ENCODE measurements at places on chromosomes 2 and 18.

- DNase-seq, result peak; percentile 64
These were observed 927.8 kb downstream of the SUCLG1 start for GRCh38 chr2:83531206-83531826.

- DNase-seq, result peak; percentile 42
These were observed 46.4 kb downstream of the PCBP1 start for GRCh38 chr2:70133491-70134322.

DNA sequence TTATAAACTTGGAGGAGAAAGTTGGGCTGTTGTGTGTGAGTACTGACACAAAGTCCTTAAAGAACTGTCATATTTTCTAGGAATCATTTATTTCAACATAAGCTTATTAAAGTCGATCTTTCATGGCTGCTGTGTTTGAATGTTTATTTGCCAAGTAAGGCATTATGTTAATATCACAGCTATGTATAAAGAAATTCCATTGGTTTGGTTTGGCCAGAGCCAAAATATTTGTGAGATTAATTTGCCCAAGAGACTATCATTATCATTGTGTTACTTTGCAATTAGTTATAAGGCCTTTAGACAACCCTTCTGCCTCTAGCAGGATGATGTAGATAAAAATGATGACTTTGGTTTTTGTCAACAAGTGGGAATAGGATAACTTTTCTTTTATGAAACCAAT, 240.6 kb upstream of the NT5C1B start:
- no peak for DNase-seq

- peak; percentile 79 for DNase-seq
These were observed at the start of gene GATA6 for GRCh38 chr18:22169011-22169888. TSS of gene GATA6 (plus strand) at chr18:22169589. CDS start at chr18:22171145, 1,556 bp downstream.

DNA sequence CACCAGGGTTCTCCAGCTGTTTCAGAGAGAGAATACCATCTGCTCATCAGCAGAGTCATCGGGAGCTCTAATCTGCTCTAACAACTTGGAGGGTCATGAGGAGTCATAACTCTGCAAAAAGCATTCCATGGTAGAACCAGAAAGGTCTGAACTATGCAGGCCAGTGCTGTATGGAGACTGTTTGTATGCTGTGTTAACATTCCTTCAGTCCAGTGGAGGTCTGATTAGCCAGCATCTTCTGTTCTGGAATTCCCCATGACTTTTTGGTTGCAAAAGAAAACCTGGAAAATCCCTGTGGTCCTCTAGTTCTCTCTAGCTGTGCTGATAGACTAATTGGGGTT, 9.4 kb upstream of the ITGB6 start:
- no peak for DNase-seq

DNA sequence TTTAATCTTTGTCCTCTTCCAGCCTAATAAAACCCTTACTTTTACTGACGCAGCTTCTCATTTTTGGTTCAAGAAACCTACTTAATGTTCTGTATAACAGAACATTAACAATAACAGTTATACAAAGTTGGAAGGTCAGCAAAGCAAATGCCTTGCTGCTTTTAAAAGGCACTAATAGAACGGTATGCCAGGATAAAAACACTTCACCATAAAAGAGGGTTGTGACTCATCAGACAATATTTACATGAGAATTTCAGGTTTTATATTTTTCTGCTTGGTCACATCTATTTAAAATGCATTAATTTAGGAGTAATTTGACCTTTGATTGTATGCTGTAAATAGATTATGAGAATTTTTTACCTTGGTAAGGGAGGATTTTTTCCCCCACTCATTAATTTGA, 3.0 kb downstream of the KLHL41 start:
- DNase-seq, result no peak

- no peak for DNase-seq
These were observed 134.9 kb downstream of the ZAP70 start for GRCh38 chr2:97848306-97848705.

GRCh38 chr18:73917046-73917445, 230.6 kb downstream of the FBXO15 start:
- no peak for DNase-seq

DNA sequence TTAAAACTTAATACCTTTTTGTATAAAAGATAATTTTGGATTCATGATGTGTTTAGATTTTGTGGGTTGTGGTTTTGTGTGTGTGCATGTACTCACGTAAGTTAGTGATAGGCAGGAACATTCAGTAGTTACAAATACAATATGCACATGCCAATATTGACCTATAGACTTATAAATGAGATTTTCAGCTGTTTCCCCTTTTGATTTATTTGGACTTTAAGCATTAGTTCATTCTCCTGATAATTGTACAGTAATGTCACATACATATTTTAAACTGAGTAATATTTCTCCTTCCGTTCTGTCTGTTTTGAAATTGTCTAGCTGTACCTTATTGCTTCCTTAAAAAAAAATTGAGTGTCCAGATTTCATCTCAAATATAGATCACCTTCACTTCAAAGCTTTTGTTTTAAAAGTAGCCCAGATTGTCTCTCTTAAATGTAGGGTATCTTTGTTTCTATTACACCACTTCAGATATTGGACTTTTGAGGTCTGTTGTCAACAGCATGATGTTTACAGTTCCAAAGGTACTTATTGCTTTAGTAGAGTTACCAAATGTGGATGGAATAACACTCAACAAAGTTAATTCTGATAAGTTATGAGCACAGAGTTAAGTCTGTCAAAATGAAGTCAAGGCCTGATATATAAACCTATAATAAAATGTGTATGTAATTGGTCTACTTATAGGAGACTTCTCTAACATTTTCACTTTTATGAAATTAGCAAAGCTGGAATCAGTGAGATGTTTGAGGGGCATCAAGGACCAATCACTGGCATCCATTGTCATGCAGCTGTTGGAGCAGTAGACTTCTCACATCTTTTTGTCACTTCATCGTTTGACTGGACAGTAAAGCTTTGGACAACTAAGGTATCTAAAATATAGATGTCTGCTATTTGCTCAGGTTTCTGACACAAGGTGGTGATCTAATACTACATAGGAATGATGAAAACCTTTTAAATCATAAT, 42.0 kb downstream of the DYNC1I2 start:
- DNase-seq, result no peak

DNA sequence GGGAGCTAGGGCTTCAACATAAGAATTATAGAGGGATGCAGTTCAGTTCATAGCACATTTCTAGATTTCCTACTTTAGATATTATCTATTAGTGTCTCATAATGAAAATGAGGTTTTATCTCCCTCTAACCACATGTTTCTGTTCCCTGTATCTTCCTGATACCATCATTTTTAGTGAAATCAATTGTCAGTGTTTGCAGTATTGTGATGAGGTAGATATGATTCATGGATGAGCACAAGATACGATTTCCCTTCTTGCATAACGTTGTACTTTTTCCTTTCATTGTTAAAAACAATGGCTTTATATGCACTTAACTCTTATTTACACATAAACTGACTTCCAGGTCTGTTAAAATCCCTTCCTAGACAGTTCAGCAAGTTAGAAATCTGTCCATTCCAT, 211.4 kb downstream of the ZBTB7C start:
- DNase-seq, result no peak

GRCh38 chr2:85531589-85531988, 7.4 kb upstream of the MAT2A start:
- DNase-seq, result no peak

DNA sequence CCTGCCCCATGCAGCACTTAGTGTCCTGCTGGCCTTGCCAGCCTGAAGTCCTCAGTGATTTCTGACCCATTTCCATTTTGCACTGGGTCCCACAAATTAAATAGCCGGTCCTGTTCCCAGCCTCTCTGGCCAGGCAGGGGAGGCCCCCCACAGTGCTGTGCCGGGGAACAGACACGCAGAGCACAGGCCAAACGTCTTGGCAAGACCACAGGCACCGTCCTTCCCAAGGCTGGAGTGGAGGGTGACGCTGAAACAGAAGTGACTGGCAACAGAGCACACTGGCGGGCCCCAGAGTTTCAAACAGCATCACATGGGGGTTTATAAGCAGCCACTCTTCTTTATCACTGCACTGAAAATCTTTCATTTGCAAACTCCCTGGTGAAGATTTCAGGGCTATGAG, 52.2 kb downstream of the EDAR start:
- no peak for DNase-seq

- DNase-seq, result peak; percentile 6
These were observed 26.8 kb downstream of the MPHOSPH10 start for GRCh38 chr2:71157124-71157793.

DNA sequence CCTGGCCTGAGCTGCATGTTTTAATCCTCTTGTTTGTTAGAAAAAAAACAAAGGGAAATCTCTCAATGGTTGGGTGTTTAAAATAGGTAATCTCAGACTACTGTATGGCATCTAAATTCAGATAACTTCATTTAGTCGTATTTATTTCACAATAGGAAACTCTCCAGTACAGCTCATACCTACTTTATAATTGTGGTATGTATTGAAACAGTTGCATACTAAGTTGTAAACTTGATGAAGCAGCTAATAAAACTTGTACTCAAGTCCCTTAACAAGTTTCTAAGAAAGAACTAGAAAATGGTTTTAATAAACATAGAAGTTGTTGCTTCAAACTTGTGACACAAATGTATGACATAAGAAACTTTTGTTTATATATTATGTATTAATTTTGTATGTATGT, 334.5 kb downstream of the PTPRM start:
- no peak for DNase-seq

DNA sequence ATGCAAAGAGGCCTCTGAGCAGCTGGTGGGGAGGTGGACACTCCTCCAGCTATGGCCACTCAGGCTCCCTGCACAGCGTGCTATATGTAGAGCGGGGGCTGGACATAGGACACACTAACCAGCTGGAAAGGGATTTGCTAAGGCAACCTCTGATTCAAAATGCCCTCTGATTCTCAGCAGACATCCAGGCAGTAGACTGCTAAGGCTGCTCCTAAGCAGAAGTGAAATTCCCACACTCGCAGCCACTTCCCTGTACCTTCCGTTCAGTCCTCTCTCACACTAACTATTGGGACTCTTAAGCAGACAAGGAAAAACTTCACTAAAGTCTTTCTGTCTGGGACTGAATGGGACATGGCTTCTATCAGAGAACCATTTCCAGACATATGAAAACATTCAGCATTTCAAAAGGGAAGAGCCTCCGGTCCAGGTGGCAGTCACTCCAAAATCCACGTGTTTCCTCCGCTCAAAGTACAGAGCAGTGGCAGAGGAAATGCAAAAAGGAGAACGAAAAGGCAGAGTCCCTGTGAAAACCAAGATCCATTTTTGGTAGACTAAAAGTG, 265.8 kb downstream of the TTC32 start:
- no peak for DNase-seq

- DNase-seq, result no peak
These were observed 5.9 kb upstream of the DNAJC27 start for GRCh38 chr2:24977631-24978030.

- DNase-seq, result no peak
These were observed 246.4 kb downstream of the VAPA start for GRCh38 chr18:10160251-10160650.

- no peak for DNase-seq
These were observed 755 bp downstream of the SPAST start for GRCh38 chr2:32064021-32064601.

DNA sequence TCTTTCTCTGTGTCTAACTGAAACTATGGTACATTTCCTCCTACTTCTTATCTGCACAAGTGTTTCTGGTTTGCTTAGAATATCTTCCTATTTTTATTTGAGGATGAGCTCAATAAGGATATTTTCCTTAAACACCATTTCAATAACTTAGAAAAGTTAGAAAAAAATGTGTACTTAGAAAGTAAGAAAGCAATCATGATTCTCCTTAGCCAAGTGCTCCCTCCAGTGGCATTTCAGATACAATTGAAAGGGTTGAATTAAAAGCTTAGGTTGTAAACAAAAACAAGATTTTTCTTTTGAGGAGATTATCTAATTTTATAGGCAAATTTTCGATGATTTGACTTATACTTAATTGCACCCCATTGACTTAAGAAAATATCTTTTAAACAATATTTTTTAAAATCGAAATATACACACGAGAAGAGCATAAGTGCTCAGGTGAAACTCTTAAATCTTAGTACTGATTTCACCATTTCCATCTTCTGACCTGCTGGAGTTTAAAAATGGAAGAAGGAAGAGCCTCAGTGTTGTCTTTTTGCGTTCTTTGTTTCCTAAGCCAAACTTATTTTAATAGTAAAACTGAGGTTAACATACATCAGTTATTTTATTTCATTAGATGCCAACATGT, 26.9 kb downstream of the C18orf63 start:
- DNase-seq, result peak; percentile 8

GRCh38 chr2:25332571-25332970, 9.2 kb downstream of the DNMT3A start:
- no peak for DNase-seq

DNA sequence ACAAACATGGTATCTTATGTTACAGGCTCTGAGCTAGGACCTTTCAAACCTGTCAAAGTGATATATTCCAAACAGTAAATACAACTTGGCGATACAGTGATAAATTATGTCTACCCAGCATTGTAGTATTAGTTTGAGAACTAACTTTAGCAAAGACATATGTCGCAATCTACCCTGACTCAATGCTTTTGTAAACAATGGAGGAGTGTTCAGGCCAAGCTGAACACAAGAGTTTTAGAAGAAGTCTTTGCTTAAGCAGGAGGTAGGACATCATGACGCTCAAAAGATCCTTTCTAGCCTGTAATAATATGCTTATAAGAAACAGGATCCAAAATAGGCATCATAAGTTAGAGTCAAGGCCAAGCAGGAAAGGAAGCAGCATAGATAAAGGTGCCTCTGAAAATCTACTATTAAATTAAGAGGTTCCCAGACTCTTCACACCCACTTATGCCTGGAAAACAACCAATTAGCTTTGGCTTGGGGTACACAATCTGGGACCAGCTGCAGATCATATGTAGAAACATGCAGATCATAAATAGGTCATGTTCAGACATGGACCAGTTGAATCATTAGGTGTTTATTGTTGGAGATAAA, 132.5 kb downstream of the CSRNP3 start:
- DNase-seq, result no peak

- DNase-seq, result no peak
These were observed 91.0 kb downstream of the TMEM17 start for GRCh38 chr2:62415019-62415431.

DNA sequence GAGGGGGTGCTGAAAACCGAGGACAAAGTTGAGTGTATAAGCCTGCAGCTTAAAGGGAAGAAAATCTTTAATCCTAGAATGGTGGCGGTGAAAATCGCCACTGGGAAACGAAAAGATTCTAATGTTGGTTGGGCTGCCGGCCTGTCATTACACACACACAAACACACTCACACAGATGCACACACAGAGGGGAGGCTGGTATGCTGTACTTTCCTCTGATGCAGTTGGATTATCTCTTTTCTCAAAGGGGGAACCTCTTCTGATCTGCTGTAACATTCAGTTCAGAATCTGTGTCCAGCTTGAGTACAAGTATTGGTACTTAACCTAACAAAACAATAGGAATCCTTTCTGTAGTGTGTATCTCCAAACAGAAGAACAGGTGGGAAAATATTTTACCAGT, 39.0 kb downstream of the ANXA4 start:
- DNase-seq, result no peak

DNA sequence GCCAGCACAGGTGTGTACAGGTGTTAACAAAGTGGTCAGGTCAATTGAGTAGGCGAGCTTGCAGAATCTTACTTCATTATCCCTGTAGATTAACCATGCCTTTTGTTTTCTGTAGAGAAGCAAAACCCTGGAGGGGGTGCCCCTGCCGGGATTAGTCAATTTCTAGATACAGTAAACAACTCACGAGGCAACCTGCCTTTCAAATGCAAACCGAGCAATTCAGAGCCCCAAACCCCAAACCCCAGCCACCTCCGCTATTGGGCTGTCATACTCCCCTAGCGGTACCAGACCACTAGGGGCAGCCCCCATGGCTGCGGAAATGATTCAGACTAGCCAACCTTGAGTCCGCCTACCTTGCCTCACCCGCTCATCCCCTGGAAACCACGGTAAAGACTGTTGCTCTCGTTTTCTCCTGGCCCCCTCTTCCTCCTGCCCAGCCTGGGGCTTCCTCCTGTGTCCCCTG, 61.4 kb upstream of the KIF5C start:
- DNase-seq, result no peak

Measured in NCI-H1092 (cell line).